ENCODE measurements at places on chromosomes 11 and 22. TPM values are rescaled to one million over a fixed set of nuclear protein-coding genes. Genes with fewer than 3 reads are reported as not detected.

GRCh38 chr11:8760896-8761295, 78.3 kb downstream of the RPL27A start:
- no peak for DNase-seq

- no peak for DNase-seq
Measured at GRCh38 chr11:35588627-35589026, 29.6 kb upstream of the FJX1 start.

DNA sequence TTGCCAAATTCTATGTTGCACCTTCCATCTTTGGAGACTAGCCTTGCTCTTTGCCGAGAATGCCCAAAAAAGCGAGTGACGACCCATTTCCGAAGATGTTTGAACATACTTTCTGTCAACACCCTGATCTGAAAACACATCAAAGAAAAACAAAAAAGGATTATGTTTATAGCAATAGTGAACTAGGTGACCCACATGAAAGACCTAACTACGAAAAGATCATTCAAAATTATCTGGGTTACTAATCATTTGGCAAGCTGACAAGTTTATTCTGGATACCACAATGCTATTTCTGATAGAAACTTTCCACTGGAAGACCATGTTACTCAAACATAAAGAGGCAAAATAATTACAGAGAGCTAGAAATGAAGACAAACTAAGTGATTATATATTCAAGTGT, 27.0 kb downstream of the KCNJ1 start:
- no peak for DNase-seq

GRCh38 chr22:33496112-33496511, 424.2 kb downstream of the LARGE1 start:
- DNase-seq: no peak

The OR52N4 gene
- total RNA-seq: not detected

DNA sequence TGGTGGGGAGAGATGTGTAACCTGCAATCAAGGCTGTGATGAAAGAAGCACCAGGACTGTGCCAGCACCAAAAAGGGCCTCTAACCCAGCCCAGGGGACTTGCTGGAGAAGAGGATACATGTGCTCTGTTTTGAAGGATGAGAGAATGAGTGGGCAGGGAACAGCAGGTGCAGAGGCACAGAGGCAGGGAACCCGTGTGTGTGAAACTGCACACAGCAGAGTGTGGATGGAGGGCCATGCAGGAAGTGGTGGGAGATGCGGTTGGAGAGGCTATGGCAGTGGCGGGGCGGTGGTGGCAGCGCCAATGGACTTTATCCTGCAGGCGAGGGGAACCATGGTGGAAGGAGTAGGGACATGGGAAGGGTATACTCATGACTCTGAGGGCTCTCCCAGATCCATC, 25.2 kb upstream of the LRRC32 start:
- DNase-seq: no peak

The TRIM29 gene
- not detected for total RNA-seq

- DNase-seq: no peak
Measured at GRCh38 chr22:26357281-26357680, 71.8 kb upstream of the ASPHD2 start.

DNA sequence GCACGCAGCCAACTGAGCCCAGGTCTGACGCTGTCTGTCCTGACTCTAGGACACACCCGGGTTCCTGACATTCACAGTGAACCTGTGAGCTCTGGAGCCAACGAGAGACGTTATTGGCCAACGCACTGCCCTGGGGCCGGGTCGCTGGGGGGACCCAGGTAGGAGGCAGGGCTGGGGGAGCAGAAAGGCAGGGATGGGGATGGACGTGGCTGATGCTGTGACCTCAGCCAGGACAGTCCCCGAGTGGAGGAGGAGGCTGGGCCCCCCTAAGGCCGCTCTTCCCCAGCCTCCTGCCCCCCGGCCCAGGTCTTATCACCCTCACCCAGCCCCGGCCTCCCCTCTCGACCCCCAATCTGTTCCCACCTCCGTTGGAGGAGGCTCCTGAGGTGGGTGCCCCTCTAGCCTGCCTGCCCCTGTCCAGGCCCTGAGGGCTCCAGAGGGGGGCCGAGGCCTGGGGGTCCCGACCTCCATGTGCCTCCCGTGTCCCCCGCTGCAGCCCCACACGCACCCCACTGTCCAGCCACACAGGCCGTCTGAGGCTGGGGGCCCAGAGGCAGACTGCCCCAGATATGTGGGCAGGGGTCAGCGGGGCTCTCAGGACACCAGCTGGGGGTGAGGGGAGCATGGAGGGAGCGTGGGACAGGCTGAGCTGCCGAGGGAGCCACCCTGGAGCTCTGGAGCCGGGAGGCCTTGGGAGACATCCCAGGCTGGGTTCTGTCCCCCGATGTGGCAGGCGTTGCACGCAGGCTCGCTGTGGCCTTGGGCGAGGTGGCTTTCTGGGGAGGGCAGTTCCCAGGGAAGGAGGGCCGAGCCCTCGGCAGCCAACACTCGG, 29.2 kb upstream of the MUC5AC start:
- no peak for DNase-seq

The CAPN5 gene
- total RNA-seq: 2.7 TPM

DNA sequence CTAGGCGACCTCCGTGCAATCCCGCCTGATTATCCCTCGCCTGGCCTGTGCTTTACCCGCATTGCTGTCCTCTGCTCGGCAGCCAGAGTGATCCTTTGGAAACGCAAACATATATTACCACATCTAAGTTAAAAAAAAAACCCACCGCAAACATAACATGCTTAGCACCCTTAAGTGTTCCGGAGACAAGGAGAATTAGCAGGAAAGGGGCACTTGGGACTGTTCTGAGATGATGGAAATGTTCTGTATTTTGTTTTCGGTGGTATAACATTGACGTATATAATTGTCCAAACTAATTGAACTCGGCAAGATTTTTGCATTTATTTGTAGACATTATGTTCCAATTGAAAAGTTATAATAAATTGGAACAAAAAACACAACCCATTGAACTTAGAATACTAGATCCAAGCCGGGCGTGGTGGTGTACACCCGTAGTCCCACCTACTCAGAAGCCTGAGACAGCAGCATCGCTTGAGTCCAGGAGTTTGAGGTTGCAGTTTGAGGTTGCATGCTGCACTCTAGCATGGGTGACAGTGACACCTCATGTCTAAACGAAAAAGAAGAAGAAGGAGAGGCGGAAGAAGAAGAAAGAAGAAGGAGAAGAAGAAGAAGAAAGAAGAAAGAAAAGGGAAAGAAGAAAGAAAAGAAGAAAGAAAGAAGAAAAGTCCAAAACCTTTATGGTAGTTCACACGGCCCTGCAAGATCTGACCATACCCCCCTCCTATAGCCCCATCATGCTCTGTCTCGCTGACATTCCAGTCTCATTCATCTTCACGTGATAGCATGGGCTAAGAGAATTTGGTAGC, 604 bp upstream of the POLR3H start:
- no peak for DNase-seq

The XKR3 gene
- total RNA-seq: not detected

DNA sequence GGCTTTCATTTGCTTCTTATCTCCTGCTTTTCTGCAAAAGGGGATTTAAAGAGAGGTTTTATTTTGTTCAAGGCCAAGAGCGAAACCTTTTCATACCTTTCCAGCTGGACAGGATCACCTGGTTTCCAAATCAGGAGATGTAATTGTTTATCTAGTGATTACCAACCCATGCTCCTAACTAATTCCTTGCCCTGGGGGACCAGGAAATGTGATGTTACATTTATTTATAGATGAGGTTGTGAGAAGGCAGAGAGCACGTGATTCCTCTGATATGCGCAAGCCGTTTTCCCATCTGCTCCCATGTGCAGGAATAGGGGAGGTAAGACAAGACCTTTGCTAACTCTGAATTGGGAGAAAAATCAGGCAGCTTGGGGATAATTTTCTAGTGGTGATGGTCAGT, 507.2 kb upstream of the LARGE1 start:
- no peak for DNase-seq

GRCh38 chr11:9073466-9074225, 17.8 kb downstream of the SCUBE2 start:
- no peak for DNase-seq

The CARD18 gene
- total RNA-seq: 0.80 TPM

GRCh38 chr11:1051356-1052132, 15.0 kb upstream of the MUC6 start:
- DNase-seq: peak; percentile 1

- peak; percentile 77 for DNase-seq
Measured at GRCh38 chr22:48492366-48493320, 1335.0 kb downstream of the BRD1 start.

DNA sequence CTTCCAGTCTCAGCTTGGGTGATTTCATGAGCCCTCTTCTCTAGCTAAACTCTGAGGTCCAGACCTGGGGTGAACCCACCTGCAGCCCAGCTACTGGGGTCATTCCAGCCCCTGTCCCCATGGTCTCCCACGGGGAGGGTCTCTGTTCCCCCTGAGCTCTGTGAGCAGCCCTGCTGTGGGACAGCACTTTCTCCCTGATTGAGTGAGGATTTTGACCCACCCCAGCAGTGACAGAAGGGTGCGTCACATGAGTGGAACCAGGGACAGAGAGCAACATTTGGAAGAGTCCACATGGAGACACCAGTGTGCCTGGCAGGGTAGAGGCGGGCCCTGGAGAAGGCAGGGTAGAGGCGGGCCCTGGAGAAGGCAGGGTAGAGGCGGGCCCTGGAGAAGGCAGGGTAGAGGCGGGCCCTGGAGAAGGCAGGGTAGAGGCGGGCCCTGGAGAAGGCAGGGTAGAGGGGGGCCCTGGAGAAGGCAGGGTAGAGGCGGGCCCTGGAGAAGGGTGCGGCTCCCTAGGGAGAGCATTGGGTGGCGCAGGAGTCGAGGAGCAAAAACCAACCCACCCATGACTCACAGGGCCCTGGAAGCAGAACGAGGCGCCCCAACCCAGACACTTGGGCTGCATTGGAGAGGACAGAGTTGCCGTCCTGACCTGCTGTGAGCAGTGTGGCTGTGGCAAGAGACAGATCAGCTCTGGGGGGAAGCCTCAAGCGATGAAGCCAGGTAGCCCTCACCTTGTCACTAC, 227.7 kb upstream of the B3GAT1 start:
- DNase-seq: peak; percentile 76

The CCDC188 gene
- total RNA-seq: 0.51 TPM

The LGALS1 gene
- total RNA-seq: 4,590 TPM

The TBX1 gene
- total RNA-seq: 1.1 TPM

The CYTH4 gene
- 1.7 TPM for total RNA-seq

The SLC25A18 gene
- 1.5 TPM for total RNA-seq

The CNTF gene
- total RNA-seq: 1.8 TPM

GRCh38 chr11:47147250-47147649, 29.4 kb downstream of the ARFGAP2 start:
- DNase-seq: no peak

GRCh38 chr22:38429499-38430068, 25.4 kb downstream of the KCNJ4 start:
- no peak for DNase-seq

DNA sequence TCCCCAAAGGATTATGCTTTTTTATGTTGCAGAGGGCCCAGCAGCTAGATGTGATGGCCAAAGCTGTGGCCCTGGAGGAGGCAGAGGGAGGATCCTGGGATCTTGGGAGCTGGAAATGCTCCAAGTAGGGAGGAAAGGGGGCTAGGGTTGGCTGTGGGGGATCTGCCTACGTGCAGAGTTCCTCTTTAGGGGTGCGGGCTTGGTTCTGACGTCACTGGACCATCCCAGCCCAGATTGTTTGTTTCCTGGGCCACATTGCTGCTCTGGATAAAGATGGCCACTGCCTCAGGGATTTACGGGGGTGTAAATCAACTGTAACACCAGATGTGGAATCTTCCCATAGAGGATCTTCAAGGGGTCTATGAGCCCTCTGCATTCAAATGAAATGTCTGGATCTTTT, 110.3 kb upstream of the SYT13 start:
- no peak for DNase-seq

DNA sequence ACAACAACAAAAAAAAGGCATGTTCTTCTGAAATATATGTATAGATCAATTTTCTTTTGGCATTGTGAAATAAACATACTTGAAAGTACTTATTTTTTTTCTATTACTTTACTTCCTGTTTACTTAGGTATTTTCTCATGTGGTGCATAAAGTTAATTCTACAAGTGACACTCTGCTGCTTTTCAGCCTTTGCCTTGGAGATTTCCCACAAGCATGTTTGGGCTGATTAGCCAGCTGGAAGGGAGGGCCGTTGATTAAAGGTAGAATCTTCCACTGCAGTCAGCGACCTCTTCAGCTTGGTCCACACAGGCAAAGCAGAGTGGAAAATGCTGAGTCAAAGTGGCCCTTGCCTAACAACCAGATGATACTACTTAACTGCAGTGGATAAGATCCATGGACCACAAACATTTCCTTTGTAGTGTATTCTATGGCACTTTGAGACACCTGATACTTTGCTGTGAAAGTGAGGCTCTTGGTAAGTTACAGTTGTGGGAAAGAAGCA, 176.0 kb downstream of the ARHGAP42 start:
- DNase-seq: peak; percentile 83

GRCh38 chr11:2737866-2738265, 38.1 kb upstream of the KCNQ1OT1 start:
- peak; percentile 60 for DNase-seq

DNA sequence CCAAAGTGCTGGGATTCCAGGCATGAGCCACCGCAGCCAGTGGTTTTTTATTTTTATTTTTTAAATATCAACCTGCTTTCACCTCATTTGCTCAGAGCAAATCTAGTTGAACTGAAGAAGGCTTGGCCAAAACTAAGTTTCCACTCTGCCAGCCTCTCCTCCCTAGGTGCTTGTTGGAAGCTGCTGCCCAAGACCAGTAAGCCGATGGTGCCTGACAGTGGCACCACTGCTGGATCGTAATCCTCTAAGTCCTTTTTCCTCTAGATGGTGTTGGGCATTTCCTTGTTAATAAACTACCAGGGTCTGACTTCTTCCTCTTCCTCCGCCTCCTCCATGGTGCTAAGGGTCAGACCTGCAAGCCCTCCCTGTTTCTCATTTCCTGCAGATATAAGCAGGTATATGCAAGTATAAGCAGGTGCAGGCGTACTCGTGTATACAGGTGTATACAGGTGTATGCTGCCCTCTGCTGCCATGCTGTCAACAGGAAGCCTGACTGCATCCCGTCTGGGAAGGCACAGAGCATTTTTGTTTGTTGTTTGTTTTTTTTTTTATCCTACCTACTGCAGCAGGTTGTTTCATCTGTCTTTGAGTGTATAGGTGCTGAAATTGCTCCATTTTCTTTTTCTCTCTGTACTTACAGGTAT, 1.6 kb downstream of the NADSYN1 start:
- no peak for DNase-seq

All from Daoy (cell line).